ENCODE measurements at places on chromosomes 12 and 14.

DNA sequence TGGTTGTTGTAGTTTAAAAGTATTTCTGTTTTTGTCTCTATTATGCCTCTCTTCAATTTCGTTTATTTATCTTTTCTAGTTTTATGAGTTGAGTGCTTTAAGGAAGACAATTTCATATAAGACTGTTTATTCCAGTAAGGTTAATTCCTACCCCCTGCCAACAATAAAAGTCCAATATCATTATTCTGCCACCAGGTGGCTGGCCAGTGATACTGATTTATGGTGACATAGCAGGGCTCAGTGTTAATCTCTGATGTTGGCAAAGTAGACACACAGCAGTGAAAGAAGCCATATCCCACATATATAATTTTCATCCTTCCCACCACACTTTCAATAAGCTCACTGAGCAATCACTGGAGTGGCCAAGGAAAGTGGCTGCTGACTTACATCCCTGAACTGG is 69.0 kb upstream of the BMP4 start:
- no peak for DNase-seq

DNA sequence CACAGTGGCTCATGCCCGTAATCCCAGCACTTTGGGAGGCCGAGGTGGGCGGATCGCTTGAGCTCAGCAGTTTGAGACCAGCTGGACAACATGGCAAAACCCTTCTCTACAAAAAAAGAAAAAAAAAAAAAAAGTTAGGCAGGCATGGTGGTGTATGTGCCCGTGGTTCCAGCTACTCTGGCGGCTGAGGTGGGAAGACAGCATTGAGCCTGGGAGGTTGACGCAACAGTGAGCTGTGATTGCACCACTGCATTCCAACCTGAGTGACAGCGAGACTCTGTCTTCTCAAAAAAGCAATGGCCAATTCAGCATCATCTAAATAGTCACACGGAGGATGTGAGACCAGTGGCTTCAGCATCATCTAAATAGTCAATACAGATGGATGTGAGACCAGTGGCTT is 10.4 kb upstream of the SAMD4A start:
- no peak for DNase-seq

GRCh38 chr12:51295651-51296050 is 25.4 kb upstream of the SMAGP start:
- no peak for DNase-seq

DNA sequence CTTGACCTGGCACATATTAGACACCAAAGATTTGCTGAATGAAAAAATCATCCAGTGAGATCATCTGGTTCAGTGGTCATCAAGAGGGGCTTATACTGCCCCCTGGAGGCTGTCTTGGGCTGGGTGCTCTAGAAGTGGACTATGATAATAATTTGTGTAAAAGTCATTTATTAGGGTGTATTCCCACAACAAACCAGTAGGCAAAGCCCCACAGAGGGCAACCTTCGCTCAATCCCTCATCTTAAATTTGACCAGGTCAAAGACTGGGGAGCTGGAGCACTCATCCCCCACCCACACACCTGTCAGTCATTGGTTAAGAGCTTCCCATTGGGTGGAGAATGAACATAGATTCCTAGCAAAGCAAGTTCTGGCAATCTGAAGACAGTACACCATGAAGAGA is 20.0 kb upstream of the FICD start:
- DNase-seq, result peak; percentile 8

GRCh38 chr14:99806836-99807235 is 13.6 kb downstream of the EML1 start:
- DNase-seq, result peak; percentile 19

GRCh38 chr14:56995010-56995409 is 184.7 kb upstream of the OTX2 start:
- no peak for DNase-seq

DNA sequence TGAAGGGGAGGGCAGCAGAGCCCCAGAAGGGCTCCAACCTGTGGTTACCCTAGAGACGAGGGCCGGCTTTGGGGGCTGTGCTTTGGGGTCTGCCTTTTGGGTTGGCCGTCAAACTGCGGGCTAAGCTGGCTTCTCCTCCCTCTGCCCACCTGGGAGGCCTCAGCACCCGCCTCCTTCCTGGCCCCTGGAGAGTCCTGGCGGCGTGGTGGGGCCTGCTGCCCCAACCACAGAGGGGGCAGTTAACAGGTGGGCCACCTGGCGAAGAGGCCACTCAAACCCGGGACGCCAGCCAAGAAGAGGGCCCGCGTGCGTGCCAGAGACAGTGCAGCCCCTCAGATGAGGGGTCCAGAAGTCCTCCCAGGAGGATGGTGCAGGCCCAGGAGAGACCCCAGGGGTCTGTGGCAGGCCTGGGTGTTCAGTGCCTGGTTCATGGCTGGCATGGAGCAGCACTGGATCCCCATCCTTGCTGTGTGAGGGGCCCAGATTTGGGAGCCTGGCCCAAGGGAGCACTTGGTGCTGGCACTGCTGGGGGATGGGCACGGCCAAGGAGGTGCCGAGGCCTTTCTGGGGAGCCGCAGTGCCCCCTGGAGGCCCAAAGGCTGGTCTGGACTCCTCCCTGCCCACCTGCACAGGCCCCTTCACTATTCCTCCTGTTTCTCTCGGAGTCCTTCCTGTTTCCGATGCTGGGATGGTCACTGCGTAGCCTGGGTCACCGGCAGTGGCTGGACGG is 48.8 kb downstream of the LRCOL1 start:
- peak; percentile 18 for DNase-seq

DNA sequence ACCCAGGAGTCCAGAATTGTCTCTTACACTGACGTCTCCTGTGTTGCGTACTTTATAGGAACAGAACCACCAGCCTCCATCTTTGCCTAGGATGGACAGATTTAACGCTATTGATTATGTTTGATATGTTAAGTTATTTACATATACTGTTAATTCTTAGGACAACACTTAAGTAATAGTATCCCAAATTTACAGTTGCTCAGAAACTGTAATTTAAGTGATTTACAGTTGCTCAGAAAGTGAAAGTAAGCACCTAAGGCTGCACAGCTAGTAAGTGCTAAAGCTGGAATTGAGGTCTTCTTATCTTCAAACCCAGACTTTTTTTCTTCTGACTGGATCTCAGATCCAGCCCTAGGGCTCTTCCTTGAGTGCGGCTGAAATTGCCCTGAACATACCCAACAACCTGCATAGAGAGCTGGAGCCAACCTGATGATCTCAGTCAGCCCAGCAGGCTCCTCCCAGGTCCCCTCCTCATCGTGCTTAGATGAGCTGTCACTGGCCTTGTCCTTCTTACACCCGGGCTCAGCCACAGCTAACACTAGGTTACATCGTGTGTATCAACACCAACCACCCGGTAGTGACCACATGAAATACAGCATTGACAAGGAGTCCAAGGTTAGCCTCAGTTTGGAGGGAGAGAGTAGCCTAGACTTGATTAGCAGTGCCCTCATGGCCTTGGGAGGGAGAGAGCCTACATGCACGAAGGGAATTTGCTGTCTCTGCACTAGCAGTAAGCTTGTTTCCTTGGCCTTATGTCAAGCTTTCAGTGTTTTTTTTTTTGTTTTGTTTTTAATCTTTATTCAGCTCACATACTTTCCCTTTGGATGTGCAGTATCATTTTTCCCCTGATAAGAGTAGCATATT is 111.1 kb upstream of the ARHGAP5 start:
- no peak for DNase-seq

DNA sequence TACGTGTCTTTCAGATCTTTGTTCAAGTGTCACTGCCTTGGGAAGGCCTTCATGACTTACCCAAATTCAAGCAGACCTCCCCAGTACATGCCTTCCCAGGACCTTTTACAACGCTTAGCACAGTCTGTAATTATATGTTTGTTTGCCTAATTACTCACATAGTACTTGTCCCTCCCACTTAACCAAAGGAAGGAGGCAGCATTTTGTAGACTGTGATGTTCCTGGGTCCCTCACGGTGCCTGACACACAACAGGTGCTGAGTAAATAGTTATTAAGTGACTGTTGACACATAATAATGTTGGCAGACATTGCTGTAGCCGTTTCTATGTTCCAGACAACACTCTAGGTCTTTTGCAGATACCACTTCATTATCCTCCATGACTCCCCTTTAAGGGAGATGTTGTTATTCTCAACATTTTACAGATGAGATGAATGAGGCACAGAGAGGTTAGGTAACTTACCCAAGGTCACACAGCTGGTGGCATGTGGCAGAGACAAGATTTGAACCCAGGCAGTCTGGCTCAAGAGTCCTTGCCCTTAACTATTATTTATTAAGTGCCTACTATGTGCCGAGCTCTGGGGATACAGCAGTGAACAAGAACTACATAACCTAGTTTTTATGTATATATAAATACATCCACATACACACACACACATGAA is 130.7 kb downstream of the PHETA1 start:
- no peak for DNase-seq

DNA sequence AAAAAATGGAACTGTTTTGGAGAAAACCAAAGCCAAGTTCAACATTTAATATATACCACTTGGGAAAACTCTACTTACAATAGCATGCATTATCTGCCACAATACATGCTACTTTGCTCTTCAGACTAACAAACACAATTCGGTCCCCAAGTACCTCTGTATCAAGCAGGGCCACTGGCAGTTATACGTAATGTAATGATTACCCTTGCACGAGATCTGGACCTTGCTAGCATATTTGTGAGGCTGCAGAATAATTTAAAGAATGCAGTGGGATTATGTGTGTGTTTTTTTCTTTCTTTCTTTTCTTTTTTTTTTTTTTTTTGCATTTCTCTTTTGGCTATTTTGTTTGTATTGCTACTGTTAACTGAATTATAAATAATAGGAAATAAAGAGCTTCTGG is 22.8 kb upstream of the PYGL start:
- DNase-seq, result no peak

DNA sequence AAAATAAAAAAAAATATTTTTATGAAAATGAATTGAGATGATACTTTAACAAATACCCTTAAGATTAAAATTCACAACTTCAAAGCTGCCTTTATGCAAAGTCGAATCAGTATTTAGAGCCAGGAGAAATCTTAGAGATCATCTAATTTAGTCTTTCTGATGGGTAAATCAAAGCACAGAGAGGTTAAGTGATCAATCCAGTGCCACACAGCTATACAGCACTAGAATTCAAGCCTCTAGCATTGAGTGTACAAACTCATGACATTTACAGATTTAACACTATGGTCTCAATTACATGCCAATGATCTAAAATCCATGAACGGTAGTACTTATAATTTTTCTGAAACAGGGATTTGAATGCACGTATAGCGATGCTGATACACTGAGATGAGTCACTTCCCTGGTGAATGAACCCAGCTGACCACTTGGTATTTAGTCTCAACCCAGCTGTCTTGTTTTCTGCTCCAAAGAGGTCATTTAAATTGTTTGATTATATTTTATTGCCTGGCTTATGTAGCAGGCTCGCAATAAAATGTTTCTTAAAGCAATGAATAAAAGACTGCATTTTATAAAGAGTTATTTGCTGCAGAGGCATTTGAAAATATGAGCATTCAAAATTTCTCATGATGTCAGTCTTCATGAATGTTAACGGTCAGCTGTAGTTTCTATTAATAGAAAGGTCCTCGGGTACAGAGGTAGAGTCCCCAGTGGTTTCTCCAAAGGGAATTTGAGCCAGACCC is 152.4 kb upstream of the PRICKLE1 start:
- DNase-seq, result no peak

- DNase-seq, result no peak
Measured at GRCh38 chr12:59396919-59397318, 198.9 kb upstream of the SLC16A7 start.

DNA sequence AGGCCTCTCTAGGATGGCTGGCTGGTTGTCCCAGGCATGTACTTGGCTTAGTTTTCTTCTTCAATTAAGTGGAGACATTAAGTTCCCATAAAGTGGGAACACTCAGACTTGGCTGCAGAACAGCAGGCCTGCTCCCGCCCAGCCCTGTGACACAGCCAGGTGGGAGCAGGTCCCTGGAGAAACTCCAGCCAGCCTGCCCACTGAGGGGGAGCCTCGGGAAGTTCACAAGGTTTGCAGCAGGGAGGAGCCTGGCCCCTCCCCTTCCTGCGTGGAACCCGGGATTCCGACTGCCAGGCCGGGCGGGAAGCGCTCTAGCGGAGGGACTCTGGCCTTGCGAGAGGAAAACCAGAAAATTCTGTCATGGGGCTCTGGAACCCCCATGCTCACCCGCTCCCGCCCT is 98.3 kb upstream of the EVL start:
- no peak for DNase-seq

DNA sequence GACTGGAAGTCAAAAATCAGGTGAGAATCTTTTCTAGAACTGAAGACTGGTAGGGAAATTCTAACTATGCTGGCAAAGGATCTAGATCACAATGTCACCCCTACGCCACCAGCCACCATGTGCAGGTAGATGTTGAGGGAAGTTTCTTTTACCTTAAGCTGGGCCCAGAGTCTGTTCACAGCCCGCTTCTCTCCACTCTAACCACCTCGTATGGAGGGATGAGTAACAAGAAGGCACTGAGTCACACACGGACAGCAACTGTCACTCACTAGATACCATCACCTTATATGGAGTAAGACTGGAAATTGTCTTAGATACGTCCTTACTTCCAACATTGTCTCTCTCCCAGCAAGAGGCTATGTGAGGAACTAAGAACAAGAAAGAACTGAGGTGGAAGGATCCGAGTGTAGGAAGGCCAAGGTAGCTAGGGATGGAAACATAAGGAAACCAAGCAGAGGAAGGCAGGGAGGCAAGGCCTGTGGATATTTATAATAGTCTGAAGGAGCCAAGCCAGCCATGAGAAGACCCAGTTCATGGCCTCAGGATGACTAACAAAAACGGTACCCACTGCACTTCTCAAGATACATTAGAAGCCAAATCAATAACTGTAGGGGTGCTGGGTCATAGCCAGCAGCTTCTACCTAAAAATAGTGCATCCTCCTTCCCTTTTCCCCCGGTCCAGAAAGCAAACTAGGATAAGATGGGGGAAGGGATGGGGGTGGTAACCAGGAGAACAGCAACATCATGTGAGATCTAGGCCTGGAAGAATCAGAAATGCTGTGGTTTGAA is 15.5 kb downstream of the REM2 start:
- DNase-seq, result no peak

GRCh38 chr12:111311011-111311410 is 57.9 kb downstream of the PHETA1 start:
- no peak for DNase-seq

- no peak for DNase-seq
Measured at GRCh38 chr12:1297206-1297605, 297.2 kb downstream of the FBXL14 start.

- DNase-seq, result no peak
Measured at GRCh38 chr12:87381742-87382141, 647.5 kb downstream of the C12orf50 start.

DNA sequence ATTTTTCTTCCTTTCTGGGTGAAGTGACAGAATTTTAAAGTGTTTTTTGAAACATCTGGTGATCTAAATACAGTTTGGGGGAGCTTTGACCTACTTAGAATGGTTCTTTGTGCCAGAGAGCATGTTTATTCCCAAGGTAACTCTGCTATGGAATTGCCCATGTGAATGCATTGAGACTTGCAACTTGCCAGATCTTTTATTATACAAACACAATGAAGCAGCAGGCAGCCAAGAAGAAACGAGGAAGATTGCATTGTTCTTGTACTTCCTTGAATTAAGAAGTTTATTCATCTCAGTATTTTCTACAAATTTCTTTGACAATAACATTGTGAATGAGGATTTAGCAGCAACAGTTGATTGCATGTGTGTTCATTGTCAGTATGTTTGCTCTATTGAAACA is 55.5 kb downstream of the FGD4 start:
- DNase-seq, result no peak
